ENCODE measurements at places on chromosomes 4 and X.

DNA sequence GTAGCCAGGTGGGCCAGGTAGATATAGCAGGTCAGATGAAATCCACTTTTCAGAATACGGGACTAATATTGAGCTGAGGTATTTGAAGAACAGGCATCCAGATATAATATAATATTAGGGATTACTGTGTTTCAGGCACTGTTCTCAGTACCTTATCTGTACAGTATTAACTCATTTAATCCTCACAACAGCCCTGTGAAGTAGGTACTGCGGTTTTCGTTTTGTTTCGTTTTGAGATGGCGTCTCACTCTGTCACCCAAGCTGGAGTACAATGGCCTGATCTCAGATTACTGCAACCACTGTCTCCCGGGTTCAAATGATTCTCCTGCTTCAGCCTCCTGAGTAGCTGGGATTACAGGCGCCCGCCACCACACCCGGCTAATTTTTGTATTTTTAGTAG, 129.6 kb downstream of the IL1RAPL2 start:
- ATAC-seq, result no peak

DNA sequence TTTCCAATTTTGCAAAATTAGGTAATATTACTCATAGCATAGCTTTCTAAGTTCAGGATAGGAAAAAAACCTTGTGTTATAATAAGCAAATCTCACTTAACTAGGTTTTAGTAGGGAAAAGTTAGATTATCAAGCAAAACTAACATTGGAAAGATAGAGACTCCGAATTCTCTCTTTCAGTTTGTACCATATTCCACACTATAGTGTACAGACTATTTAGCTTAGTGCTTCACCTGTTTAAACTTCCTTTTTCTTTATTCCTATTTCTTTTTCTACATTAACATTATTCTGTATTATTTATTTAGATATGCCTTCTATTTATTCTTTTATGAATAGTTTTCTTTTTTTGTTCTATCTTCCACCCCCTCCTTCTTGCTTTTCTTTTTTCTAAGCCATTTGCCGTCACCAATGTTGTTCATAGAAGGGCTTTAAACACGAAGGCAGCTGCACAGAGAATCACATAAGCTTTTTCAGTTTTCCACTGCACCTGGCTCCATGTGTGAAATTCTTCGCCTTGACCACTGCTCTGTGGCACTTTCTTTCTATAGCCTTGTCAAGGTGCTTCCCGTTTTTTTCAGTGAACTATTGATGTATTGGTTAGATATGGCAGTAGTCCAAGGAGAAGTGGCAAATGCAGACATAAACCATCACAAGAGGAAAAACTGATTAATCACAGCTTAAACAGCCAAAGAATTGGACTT, 8.5 kb downstream of the PCDH10 start:
- ATAC-seq, result no peak

GRCh38 chrX:97399400-97399799, 515.7 kb downstream of the RPA4 start:
- peak; percentile 81 for ATAC-seq

DNA sequence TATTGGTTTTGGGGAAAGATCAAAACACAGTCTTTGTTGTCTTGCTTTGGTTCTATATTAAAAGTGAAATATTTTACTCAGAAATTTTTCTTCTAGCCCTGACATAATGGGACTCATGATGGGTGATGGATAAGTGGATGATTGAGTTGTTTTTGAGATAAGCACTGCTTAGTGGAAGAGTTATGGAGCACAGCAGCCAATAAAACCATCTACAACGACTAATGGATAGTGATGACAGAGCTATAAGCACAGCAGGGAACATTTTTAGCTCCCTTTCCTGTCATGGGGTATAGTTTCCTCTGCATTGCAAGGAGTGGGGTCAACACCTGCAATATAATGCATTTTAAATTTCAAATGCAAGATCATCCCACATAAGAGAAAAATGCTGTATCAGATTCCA, 812.4 kb downstream of the STPG2 start:
- no peak for ATAC-seq

DNA sequence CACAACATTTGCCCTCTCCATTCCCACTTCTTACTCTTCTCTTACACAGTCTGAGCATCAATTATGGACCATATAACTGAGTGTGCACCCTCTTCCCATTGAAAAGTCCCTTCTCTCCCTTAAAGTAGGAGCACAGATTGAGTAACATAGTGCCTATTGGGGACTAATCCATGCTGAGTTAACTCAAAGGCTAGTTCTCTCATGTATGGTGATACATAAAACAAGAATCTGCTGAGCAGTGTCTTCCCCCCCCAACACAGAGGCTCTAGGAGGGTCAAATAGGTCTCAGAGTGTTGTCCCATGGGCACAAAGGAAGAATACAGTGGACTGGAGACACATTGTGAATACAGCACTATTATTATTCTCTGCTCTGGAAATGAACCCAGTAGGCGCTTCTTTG, 274.6 kb upstream of the BOD1L1 start:
- no peak for ATAC-seq

DNA sequence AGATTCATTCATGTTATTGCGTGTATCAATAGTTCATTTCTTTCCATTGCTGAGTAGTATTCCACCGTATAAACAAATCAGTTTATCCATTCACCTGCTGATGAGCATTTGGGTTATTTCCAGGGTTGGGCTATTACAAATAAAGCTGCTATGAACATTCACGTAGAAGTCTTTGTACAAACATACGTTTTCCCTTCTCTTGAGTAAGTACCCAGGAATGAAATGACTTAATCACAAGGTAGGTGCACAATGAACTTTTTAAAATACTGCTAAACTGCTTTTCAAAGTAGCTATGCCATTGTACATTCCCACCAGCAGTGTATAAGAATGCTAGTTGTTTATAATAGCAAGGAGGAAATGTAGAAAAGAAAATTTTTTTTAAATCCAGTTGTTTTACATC, 35.9 kb downstream of the SYTL4 start:
- no peak for ATAC-seq

DNA sequence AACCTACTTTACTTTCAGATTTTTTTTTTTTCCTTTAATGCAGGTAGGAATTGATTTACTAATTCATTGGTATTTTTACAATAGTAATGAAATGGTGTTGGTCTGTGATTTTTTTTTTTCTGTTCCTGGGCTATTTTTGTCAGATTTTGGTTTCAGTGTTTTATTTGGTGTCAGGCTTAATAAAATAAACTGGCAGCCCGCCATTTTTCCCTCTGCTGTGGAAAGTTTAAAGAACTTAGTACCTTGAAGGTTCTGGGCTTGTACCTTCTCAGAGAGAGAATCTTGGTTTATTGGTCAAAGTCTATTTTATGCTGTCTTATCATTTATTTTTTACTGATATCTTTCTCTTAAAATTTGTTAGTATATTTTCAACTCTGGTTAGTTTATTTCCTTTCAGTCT, 64.0 kb upstream of the RHOH start:
- ATAC-seq, result no peak

DNA sequence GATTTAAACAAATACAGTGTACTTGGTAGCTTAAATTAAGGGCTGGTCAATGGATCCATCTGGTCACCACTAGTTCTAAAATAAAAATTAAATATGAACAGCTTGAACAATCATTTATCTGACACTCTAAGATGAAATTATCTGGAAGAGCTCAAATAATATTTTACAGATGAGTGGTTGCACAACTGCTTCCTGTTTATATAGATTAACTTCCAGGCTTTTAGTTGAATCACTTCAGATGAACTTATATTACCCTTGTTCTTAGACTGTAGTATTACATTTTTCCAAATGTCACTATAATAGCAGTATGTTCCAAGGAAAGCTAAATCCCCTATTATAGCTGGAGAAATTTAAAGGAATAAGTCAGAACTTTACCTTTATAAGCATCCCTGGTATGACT, 92.4 kb upstream of the SMIM10 start:
- peak; percentile 28 for ATAC-seq

DNA sequence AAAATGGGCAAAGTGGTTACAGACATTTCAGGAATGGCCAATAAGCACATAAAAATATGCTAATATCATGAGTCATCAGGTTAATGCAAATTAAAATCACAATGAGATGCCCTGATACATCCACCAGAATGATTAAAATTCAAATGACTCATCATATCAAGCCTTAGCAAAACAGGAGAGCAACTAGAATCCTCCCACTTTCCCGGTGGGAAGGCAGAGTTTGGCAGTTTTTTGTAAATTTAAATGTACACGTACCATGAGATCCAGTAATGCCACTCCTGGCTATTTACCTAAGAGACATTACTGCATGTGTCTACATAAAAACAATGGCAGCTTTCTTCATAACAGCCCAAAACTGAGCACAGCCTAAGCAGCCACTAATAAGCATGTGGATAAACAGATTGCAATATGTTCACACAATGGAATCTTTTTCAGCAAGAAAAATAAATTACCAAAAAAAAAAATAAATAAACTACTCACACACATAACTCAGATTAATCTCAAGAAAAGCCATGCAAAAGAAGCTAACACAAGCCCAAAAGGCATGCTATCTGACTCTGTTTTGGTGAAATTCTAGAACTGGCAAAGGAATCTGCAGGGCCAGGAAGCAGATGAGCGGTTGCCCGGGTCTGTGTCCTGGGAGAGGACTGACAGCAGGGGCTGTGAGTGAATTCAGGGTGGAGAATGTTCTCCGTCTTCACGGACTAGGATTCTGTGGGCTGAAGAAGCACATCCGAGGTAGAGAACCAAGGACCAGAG, 48.8 kb downstream of the AFAP1 start:
- ATAC-seq, result peak; percentile 68

DNA sequence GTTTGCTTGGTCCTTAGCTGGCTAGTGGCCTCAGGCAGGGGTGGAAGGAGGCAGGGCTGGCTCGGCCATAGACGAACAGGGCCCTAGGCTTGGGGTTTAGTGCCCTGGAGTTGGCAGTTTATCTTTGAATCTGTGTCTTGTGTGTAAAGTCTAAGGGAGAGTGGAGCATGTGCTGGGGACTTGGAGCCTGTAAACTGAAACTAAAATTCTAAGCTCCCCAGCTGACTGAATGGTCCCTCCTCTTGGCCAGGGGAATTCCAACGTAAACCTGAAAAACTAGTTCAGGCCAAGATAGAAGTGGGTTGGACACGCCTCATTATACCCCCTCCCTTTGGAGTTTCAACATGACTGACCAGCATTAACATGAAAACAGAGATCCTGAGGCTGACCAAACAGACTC, 46.1 kb upstream of the GPR78 start:
- no peak for ATAC-seq

DNA sequence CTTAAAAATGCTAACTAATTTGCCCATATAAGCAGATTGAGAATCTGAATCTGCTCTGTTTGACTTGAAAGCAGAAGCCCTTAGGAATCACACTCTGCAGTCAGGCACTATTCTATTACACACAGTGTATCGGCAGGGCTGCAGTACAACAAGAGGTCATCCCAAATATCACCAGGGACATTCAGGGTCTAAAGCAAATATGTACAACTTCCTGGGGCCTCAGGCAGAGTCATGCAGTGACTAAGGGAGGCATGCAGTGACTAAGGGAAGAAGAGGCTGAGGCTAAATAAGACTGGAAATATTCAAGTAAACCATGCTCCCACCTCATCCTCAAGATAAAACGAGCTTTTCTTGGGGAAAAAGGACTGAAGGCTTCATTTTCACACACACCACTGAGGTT, 20.9 kb downstream of the MAPK10 start:
- ATAC-seq, result peak; percentile 95

GRCh38 chr4:11072999-11073398, 355.7 kb downstream of the HS3ST1 start:
- no peak for ATAC-seq

DNA sequence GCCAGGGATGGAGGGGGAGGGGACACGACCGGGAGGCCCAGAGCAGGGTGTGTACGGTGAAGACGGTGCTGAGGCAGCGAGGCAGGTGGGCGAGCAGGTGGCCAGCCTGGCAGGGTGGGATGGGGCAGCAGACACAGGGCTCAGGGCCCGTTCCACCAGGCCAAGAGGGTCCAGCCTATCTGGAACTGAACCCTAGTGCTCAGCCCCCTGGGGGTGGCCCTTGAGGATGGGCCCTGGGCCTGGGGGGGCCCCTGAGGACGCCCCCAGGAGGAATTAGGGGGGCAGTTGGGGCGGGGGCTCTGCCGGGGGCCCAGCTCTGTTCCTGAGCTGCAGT, 3.0 kb upstream of the HGFAC start:
- ATAC-seq, result no peak

DNA sequence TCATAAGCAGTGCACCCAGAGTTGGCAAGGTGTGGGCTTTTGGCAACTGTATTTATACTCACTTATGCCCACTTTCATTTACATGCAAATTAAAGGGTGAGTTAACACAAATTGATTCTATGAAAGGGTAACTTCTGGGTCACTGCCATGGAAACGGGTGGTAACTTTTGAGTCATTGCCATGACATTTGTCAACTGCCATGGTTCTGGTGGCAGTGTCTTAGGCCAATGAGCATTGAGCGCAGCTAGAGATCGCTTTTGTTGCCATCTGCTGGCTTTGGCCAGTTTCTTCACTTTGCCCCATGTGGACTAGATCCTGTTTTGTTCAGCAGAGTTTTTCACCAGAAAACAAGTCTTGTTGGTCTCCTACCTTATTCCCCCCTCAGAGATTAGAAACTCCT, 170.8 kb upstream of the NUDT6 start:
- no peak for ATAC-seq

- no peak for ATAC-seq
Observed at GRCh38 chr4:81565142-81565870, 93.6 kb upstream of the RASGEF1B start.

GRCh38 chrX:68440940-68441339, 7.6 kb upstream of the OPHN1 start:
- ATAC-seq, result peak; percentile 79

DNA sequence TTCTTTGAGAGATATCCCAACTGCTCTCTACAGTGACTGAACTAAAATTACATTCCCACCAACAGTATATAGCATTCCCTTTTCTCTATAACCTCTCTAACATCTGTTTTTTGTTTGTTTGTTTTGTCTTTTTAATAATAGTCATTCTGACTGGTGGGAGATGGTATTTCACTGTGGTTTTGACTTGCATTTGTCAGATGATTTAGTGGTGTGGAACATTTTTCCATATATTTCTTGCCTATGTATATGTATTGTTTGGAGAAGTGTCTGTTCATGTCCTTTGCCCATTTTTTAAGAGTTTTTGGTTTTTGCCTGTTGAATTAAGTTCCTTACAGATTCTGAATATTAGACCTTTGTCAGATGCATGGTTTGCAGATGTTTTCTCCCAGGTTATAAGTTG, 9.0 kb downstream of the USO1 start:
- no peak for ATAC-seq

GRCh38 chr4:108170631-108171338, 2.1 kb upstream of the LEF1 start:
- no peak for ATAC-seq

DNA sequence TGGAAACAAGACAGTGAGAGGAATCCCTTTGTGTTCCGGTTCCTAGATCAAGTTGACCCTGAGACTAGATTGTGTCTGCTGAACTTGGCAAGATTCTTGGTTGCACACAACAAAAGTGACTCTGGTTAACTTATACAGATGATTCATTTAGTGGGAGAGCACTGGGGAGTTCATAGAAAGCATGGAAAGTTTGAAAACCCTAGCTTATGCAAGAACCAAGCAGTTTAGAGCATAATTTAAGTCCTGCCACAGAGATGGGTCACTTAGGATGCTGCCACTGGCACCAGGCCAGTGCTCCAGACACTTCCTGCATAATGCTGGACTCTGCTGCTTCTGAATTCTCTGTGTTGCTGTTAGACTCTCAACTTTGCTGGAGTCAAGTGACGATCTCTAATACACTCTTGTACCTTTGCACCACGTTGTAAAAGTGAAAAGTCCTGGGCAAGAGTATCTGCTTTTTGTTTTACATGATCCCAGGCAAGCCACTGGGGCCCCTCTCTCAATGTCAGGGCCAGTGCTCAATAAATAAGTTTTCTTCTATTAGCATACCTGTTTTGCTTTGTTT, 12.7 kb upstream of the DCUN1D4 start:
- no peak for ATAC-seq
